ENCODE measurements at places on chromosomes 1 and 21.
A peak's percentile ranks its signal among the peaks of the same experiment; 100 is the strongest.

DNA sequence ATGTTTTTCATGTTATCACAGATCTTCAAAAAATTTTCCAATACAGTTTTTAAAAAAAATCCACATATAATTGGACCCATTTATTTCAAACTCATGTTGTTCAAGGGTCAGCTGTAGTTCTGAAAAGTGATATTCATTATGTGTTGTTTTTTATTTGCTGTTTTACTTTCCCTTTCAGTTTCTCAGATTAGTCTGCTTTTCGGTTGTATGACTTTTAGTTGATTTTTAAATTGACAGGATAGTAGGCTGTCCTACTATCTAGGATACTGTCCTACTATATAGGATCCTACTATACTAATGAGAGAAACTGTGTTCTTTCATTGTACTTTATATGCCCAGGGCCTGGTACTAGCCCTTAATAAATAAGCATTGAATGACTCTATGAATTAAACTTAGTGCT is 33.6 kb upstream of the GPR52 start:
- no peak for DNase-seq

- peak; percentile 76 for DNase-seq
Observed at GRCh38 chr1:41496080-41497055, 11.9 kb upstream of the EDN2 start.

DNA sequence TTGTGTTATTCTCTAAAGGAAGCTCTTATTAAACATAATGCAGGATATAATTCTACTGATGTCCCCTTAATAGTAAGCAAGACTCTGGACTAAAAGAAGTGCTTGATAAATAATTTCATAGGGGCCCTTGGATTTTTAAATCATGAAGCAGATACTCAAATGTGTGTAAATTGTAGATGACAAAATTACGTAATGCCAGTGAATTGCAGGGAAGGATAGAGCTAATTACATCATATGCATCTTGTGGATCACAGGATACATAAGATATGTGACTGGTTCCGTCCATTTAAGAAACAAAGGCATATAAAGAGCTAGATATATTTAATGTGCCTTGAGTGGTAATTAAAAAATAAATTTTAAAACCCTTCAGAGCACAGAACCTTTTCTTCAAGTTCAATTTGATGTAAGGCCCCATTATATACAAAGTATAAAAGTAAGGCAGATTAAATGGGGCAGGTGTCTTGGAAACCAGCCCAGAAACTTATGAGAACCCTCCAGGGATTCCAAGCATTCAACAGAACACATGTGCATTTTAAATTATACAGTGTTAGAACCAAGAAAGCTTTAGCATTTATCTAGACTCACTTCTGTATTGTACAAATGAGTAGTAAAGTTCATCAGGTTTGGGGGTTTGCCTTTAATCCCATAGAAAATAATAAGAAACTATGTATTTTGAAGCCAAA is 190.4 kb downstream of the NCAM2 start:
- DNase-seq: no peak

- no peak for DNase-seq
Observed at GRCh38 chr1:197984289-197984688, 67.1 kb downstream of the LHX9 start.

GRCh38 chr1:65064981-65065380 is 83.0 kb upstream of the AK4 start:
- DNase-seq: no peak

- no peak for DNase-seq
Observed at GRCh38 chr1:90591355-90591969, 125.6 kb downstream of the BARHL2 start.

DNA sequence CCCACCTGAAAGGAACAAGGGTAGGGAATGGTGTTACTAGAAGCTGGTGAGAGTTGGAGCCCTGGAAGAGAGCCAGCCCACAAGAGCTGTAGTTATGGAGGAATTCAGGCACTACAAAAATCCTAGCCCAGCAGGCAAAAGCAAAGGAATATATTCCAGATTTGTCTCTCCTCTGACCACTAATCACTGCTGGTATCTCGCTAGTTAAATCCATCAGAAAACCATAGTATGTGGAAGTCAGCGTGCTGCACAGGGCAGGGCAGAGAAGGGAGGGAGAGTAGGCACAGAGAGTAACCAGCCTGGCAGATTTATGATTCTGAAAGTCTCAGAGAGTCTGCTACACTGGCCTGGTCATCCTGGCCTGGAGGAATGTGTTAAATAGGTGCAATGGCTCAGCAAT is 88.6 kb downstream of the SELENOF start:
- no peak for DNase-seq

DNA sequence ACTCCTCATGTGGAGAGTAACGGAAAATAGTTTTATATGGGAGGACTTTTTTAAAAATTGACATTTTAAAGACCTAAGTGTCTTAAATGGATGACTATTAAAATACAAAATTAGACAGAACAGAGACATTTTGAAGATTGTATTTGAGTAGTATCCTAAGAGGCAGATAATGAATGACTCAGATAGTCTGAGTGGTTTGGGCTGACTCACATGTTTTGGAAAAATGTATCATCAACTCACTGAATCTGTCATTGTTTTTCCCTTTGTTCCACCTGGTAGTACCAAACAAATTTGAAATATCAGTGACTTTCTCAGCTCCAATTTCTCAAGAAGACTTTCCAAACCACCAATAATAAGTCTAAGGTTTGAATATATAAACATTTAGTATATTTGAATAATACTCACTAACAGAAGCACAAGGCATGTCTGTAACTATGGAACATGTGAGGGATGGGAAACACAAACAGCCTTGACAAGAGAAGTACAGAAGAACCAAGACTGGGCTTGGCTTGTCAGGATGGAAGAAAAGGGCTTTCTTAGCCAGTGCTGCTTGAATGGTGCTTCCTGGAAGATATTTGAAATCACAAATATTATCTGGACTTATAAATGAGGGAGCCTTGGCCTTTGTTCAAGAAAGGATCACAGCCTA is 90.6 kb downstream of the SGIP1 start:
- DNase-seq: no peak

- DNase-seq: no peak
Observed at GRCh38 chr1:150596095-150596892, 16.9 kb upstream of the MCL1 start.

- DNase-seq: no peak
Observed at GRCh38 chr1:61101536-61101935, 19.2 kb downstream of the NFIA start.

GRCh38 chr1:234612352-234613127 is 2.6 kb upstream of the IRF2BP2 start:
- peak; percentile 79 for DNase-seq

DNA sequence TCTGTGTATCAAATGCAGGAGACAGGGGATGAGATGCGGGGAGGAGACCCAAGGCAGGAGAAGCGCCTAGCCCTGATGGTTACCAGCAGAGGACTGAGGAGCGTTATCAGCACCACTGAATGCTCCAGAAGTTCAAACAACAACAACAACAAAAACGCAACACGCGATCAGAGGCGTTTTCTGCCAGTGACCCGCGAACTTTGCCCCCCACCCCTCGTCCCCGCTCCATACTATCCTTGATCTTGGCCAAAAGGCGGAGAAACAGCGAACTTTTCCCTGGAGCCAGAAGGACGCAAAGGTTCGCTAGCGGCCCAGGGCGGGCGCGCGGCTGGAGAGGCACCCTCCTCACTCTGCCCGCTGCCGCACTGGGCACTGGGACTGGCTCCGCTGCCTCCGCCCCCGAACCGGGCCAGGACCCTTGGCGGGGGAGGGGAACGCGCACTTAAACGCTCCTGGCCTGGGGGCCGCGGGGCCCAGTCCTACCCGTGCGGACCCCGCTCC is 699 bp downstream of the ECHDC2 start:
- no peak for DNase-seq

DNA sequence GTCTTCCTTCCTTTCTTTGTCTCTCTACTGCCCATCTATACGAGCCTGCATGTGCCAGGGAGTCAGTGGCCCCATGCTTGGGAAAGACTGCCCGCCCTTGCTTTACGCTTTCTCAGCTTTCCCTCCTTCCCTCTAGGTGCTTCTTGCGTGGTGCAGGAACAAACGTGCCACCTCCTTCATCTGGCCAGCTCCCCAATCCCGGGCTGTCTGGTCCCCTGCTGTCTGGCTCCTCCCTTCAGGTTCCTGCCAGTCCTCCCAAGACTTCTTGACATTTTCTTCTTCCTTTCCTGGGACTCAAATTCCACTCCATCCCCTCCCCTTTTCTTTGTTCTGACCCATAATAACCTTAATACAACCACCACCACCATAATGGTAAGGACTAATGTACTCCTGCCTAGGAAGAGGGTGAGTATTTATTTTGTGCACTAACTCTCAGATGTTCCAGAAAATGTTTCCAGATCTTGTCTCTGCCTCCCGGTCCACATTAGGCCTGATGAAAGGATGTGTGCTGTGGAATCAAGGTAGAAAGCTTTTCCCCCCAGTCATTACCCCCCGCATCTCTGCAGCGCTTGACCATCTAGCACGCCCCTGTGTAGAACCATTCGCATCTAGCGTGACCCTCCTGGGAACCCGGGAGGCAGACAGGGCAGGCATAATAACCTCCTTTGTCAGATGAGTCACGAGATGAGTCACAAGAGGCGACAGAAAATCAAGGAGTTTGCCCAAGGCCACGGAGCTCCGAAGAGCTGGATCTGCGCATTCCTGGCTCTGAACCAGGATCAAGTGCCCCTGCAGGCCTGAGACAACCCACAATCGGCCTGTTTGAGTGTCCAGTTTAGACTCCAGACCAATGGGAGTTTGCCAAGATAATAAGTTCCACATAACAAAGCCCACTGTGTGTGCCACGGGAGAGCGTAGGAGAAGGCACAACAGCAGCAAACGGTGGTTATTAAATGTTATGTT is 60.1 kb upstream of the NEK2 start:
- no peak for DNase-seq

DNA sequence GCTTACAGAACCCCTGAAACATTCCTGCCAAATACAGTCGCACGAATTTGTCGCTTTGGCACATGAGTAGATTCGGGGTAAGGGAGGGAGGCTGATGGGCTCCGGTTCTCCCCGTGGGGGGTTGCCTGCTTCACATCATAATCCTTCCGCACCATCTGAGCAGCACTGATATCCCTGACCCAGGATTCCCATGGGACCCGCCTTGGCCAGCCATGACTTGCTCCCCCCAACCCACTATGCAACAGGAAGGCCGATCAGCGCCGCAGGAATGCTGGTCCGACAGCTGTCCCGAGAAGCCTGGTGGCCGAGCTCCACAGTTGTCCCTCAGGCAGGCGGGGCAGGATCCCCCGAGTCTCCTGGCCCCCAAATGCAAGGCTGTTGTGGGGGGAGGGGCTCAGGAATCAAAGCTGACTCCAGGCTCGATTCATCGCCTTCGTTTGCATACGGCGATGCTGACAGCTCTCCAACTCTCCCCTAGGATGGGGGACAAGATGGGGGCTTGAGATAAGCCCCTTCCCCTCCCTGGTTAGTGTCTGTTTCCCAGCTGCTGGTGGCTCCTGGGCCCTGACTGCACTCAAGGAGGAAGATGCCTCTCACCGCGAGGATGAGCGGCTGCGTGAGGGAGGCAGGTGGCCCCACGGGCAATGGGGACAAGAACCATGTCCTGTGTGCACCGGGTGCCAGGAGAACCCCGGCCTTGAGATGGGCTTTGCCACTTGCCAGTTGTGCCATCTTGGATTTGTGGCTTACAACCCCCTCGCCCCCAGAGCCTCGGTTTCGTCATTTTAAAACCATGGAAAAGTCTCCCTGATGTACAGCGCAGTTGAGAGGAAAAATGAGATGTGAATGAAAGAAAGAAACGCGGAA is 9.3 kb downstream of the DRAXIN start:
- DNase-seq: no peak

DNA sequence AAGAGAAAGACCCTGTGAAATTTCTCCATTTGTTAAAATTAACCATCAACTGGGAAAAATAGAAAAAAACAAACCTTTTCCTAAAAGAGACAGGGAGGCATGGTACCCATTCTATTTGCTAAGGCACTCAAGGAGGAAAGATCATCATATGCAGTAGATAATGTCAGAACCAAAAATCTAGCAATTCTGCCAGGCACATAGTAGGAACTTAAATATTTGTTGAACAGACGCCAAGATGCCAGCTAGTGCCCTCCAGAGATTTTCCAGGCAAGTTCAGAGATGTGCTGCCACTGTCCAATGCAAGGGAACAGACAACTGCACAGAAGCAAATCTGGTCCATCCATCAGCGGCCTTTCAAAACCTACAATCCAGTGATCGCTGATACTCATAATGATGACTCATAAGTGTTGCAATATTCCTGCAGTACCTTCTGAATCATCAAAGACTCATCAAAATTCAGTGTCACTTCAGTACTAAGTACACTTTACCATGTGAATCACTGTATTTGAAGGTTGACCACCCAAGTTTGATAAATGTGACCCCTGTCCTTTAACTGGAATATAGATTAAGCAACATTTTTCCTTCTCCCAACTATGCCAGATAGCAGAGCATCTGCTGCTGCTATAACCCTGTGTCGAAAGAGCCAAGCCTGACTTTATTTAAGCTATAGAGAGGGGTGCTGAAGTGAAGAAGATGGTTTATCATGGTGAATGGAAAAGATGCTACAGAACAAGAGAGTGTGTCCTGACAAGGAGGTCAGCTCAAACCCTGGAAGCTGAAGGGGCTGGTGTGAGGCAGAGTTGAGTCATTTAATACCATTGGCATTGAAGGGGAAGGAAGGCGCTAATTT is 99.1 kb downstream of the MT1HL1 start:
- no peak for DNase-seq

DNA sequence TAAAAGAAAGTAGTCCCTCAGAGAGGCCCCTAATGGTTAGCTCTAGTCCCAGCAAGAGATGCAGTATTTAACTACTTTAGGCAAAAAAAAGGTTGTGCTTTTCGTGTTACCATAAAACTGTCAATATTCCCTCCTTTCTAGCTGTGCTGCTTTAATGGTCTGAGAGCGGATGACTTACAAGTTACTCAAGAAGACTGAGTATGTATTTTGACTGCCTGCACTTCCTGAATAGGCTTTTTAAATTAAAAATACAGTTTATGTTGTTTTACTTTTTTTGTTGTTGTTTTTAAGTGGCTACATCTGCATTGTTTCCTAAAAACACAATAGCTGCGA is 152.2 kb downstream of the NFIA start:
- DNase-seq: no peak

GRCh38 chr1:159880430-159880829 is 18.0 kb upstream of the VSIG8 start:
- DNase-seq: no peak

DNA sequence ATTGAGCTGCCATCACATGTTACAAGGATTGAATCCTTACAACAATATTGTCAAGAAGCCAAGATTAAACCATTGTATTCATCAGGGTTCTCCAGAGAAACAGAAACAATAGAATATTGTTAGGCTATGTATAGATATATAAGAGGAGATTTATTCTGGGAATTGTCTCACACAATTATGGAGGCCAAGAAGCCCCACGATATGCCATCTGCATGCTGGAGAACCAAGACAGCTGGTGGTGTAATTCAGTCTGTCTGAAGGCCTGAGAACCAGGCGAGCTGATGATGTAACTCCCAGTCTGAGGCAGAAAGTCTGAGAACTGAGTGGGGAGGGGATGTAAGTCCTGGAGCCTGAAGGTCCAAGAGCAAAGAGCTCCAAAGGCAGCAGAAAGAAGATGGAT is 14.5 kb upstream of the TTF2 start:
- no peak for DNase-seq
